Hypothalamus (tissue), 51 donors: ENCODE measurements at places on chromosomes 12 and 14.

DNA sequence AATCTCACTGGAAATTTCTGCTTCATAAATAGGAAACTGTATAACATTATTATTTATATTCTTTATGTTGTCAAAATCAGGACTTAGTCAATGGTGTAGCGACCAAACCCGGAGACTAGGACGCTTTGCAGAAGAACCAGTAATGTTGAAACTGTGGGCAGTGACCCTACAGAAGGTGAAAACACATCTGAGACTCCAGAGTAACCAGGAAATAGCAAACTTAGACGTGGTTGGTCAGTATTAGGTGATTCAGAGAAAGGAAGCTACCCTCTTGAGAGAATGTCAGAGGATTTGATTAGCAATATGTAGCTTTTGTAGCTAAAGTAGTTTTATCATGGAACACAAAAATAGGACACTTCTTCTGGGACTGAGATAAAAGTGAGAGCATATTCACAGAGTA, 381.9 kb downstream of the SLC16A7 start:
- DNase-seq, result no peak

DNA sequence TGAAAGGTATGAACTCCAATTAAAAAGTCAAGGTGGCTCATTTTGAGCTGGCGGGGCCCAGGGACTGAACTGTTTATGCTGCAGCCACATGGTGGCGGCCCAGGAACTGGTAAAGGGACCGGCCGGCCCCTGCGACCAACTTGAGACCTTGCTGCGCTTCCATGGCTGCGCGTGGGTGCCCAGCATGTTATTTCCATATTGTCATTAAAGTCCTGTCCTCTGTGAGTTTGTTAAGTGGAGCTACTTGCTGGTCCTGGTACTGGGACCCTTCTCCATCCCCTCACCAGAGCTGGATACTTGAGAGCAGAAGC, 62.3 kb downstream of the BEGAIN start:
- DNase-seq, result no peak

GRCh38 chr14:31954991-31955390, 122.1 kb upstream of the ARHGAP5 start:
- no peak for DNase-seq

GRCh38 chr14:65958664-65959562, 527.3 kb upstream of the CCDC196 start:
- DNase-seq, result peak; percentile 1

DNA sequence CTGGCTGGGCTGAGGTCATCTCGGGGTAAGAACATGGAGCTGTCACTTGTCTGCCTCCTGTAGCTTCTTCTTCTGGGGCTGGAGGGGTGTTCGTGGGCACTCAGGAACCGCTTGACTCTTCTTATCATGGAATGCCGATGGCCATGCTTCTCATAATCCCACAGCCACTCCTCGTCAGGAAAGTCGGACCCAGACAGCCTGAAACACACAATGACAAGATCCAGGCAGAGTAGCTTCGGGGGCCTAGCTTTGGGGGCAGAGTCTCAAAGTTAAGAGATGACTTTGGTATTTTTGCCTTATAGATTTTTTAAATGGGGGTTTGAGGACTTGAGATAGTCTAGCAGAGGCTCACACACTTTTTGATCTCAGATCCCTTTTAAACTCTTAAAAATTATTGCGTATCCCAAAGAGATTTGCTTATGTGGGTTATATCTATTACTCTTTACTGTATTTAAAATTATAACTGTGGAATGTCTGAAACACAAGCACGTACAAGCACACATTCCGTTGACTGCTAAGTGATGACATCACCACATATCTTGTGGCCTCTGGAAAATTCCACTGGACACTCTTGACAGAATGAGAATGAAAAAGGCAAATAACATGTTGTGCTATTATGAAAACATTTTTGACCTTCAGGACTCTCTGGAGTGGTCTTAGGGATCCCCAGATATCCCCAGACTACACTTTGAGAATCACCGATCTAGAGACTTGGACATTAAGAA, 43.3 kb downstream of the BEST3 start:
- no peak for DNase-seq

- no peak for DNase-seq
Measured at GRCh38 chr12:129594098-129594497, 309.7 kb downstream of the TMEM132D start.

DNA sequence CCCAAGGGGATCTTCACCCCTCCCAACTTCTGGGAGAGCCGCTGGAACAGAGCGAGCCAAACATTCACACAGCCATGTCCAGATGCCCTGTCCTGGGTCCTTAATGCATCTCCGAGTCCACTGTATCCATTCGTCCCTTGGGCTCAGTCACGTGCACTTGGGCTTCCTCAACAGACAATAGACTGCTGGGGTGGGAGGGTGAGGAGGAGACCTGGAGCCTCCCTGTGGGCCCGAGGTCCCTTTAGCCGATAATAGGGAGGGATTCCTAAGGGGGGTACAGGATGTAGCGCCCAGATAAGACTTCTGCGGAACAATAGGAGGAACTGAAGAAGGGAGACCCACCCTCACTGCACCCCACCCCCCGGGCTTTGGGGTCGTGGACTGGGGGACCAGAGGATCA, 6.7 kb downstream of the ARHGEF25 start:
- DNase-seq, result no peak

DNA sequence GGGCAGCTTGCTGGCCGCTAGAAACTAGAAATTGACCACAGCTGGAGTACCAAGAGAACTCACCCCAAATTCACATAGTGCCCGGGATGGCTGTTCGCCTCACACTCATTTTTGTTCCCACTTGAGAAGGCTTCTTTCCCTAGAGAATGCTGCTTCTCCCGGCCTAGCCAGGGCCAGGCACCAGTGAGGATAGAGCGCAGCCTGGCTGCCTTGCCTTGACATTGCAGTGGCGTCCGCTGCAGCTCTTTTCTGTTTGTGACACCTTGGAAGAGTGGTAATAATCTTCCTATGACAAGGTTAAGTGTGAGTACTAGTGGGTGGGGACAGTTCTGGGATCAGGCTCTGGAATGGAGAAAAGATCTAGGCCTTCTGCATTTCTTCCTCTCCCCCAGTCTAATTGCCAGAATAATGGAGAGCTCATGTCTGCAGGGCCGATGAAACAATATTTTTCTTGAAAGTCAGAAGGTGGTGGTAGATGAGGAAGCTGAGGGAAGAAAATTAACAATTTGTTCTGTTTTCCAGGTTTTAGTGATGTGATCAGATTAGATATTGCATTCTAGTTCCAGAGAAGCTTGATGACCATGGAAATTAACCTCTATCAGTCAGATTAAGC, 3.7 kb downstream of the TMEM253 start:
- DNase-seq, result peak; percentile 75

DNA sequence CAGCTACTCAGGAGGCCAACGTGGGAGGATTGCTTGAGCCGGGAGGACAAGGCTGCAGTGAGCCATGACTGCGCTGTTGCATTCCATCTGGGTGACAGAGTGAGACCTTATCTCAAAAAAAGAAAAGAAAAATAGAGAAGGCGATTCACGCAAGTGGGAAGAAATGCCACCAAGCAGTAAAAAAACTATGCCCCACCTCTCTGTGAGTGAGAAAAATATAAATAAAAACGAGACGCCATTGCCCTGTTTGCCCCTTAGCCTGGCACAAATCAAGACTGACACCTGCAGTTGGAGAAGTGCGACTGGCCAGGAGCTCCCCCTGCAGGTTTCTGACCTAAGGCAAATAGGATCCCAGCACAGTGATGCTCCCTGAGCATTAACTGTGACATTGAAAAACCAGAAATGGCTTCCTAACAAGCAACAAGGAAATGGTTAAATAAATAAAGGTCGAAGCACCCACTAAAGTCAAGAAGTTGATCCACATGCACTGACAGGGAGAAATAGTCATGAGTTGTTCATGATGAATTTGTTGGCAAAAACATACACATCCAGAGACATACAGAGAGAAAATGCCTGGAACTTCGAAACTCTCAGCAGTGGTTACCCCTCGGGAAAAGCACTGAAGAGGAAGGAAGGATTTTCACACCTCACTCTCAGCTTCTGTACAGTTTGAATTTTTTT, 21.1 kb downstream of the GSC start:
- peak; percentile 17 for DNase-seq

DNA sequence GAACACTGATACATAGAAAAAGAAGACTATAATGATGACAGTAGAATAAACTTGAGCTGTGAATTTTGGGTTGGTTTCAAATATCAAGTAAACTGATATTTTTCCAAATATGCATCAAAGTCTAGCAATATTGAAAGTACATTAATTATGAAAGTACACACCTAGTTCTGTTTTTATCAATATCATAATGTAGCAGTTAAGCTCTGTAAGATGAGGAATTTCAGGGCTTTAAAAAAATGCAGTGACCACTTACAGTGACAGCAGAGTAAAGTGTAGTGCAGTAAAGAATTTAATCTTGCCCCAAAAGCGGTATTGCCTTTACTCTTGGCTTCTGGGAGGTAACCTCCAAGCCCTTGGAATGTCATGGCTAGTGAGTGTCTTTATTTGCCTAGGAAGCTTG, 102.9 kb upstream of the ABCD2 start:
- DNase-seq, result no peak

DNA sequence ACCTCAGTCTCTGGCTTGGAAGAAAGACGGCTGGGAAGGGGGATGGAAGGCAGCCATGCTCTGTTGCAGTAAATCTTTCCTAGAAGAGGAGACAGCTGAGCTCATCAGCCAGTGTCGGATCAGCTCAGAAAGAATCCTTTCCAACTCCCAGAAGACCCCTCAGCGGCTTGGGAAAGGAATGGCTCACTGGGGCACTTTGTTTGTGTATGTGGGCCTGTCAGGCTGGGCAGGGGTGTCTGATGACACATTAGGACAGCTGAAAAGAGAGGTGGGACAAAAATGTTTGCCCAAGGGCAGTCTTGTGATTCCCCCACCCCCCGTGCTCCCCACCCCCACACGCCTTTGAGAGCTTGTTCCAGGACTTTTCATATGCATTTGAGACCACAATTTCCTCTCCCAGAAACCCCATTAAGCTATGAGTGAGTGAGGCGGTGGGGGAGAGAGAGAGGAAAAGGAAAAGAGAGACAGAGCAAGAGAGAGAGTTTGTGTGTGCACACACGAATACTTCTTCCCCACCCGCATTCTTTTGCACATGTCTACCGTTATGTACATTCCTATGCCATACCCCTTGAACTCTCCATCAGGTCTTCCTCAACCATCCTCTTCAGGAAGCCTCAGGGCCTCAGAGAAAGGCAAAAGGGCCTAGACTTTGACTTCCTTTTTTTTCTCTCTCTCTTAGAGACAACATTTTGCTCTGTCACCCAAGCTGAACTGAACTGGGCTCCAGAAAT, 198.9 kb downstream of the ZFP36L1 start:
- no peak for DNase-seq

GRCh38 chr14:32514236-32514635, 185.1 kb downstream of the AKAP6 start:
- DNase-seq, result no peak

DNA sequence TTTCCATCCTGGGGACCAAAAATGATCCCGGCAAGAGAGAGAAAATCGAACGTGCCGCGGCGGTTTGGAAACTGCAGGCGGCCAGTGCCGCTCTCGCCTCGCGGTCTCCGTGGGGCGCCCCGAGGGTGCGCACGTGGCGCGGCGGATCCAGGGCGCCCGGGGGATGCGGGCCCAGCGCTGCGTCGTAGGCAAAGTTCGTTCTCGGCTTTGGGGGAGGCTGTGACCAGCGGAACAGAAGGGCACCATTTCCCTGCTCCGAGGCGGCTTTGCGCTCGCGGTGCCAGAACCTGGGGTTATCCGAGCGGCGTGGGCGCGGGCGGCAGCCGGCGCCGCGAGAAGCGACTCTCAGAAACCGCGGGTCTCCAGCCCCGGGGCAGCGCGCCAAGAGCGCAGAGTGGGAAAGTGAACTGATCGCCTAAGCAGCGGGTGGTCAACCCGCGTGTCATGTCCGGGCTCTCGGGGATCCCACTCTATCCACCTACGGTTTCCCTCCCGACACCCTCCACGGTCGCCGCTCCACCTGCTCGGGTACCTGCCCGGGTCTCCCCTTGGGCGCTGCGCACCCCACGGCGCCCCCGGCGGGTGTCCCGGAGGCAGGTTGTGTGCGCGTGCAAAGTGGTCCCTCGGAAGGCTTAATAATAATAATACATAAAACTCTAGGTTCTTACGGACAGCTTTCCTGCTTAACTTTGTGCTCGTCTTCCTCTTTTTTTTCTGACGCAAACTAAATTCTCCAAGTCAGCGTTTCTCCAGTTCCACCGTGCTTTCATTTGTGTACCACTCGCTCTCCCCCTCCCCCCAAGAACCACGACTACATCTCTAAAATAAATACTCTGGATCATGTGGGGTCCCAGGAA, 1.2 kb downstream of the ESRRB start:
- DNase-seq, result no peak

DNA sequence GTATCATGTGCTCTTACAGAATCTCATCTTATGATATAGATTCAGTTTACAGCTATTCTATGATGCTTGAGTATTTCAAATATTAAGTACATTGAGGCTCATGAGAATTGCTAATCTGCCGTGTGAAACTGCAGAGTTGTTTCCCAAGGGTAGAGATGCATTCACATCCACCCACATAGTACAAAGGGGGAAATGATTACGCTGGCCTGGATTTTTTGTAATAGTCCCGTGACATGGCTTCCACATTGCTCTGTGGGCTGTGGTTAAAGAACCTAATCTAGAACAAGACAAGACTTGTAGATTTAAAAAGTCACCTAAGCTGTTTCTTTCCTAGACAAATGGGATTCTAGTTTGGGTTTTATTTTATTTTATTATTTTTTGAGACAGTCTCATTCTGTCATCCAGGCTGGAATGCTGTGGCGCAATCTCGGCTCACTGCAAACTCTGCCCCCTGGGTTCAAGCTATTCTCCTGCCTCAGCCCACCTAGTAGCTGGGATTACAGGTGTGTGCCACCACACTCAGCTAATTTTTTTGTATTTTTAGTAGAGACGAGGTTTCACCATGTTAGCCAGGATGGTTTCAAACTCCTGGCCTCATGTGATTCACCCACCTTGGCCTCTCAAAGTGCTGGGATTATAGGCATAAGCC, 13.0 kb upstream of the RIOX1 start:
- DNase-seq, result no peak

DNA sequence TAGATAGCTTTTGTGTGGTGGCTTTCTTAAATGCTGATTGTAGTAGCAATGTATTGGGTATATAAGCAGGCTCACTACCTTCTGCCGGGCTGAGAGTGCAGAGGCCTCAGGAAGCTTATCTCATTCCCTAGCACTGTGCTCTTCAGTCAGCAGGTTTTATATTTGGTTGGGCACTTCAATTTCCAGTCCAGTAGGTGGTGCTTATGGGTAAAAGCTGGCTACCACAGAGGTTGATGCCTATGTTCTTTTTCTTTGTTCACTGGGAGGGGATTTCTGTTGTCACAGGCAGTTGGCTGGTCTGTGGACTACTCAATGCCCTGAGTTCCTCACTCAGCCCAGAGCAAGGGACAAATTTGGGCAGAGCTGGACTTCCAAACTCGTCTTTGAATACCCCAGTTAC, 43.0 kb upstream of the GLIPR1 start:
- DNase-seq, result no peak
